ENCODE measurements at places on chromosomes 4 and X.

- H3K36me3 ChIP-seq: no peaks in the 10 kb centered on the region
- H3K4me3 ChIP-seq: no peak overlapping the region
Observed at GRCh38 chr4:170047771-170048354, 21.7 kb upstream of the MFAP3L start.

DNA sequence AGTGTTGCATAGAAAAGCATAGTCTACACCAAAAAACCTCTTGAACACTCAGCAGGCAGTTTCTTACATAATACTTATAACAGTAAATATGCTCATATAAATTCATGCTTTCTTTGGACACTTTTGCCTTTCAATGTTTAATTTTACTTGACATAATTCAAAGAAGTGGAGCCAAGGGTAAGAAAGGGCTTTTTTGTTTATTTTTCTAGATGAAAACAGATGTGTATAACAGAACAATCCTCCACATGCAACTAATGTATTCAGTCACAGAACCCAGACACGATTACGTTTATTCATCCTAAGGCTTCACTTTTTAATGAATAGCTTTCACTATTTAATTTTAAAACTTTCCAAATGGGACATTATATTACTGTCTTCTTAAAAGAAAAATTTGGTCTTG, 58.0 kb upstream of the PTPN13 start:
- H3K36me3 ChIP-seq: no peaks in the 10 kb centered on the region
- H3K27me3 ChIP-seq: no peaks in the 10 kb centered on the region
- DNase-seq: no peak
- no peaks in the 10 kb centered on the region for H3K4me1 ChIP-seq
- H3K27ac ChIP-seq: no peak overlapping the region

GRCh38 chr4:106266201-106266600, 49.8 kb downstream of the TBCK start:
- H3K36me3 ChIP-seq: no peaks in the 10 kb centered on the region
- no peak overlapping the region for H3K4me3 ChIP-seq
- H3K4me1 ChIP-seq: no peaks in the 10 kb centered on the region
- no peaks in the 10 kb centered on the region for H3K27me3 ChIP-seq
- DNase-seq: peak; percentile 68

DNA sequence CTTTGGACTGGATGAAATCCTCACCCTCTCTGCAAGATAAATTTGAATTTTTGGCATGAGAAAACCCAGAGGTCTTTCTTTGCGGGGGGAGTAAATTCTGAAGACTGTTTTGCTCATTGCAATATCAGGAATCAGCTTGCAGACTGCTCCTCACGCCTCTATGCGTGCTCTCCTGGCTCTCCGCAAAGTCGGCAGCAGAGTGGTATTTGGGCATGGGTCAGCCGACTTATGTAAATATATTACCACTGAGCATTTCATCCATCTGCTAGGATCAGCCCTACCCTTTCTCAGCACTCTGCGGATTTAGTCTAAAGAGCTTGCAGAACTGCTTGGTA, 288.0 kb downstream of the ASMT start:
- no peak overlapping the region for H3K27ac ChIP-seq
- no peaks in the 10 kb centered on the region for H3K36me3 ChIP-seq
- no peaks in the 10 kb centered on the region for H3K4me1 ChIP-seq
- H3K4me3 ChIP-seq: no peak overlapping the region

GRCh38 chr4:38273407-38273806, 313.2 kb downstream of the PTTG2 start:
- H3K4me3 ChIP-seq: no peak overlapping the region
- H3K36me3 ChIP-seq: no peaks in the 10 kb centered on the region
- H3K27ac ChIP-seq: no peak overlapping the region
- no peaks in the 10 kb centered on the region for H3K4me1 ChIP-seq

- no peaks in the 10 kb centered on the region for H3K27me3 ChIP-seq
- H3K36me3 ChIP-seq: peaks cover 14% of the 10 kb centered on the region
- H3K27ac ChIP-seq: peak overlapping the region; percentile 49
- peak; percentile 72 for DNase-seq
- H3K4me1 ChIP-seq: no peaks in the 10 kb centered on the region
Observed at GRCh38 chrX:54921427-54922021, 900 bp downstream of the TRO start.

DNA sequence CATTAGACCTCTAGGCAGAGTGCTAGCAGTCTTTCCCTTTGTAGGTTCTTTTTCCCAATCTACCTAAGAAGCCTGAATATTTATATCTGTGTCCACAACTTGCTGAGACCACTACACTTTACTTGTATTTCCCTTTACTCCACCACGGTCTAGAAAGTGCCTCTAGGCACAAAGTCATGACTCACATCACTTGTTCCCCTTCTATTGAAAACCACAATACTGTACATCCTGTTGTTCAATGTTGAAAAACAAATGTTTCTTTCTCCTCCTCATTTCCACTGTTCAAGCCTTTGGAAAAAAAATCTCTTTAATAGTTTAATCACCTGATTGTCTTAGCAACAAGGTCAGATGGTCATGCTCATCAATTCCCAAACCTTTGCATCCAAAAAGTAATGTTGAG, 326.7 kb downstream of the GUCY2F start:
- no peaks in the 10 kb centered on the region for H3K27me3 ChIP-seq
- H3K4me1 ChIP-seq: no peaks in the 10 kb centered on the region
- no peak overlapping the region for H3K27ac ChIP-seq
- H3K36me3 ChIP-seq: no peaks in the 10 kb centered on the region

DNA sequence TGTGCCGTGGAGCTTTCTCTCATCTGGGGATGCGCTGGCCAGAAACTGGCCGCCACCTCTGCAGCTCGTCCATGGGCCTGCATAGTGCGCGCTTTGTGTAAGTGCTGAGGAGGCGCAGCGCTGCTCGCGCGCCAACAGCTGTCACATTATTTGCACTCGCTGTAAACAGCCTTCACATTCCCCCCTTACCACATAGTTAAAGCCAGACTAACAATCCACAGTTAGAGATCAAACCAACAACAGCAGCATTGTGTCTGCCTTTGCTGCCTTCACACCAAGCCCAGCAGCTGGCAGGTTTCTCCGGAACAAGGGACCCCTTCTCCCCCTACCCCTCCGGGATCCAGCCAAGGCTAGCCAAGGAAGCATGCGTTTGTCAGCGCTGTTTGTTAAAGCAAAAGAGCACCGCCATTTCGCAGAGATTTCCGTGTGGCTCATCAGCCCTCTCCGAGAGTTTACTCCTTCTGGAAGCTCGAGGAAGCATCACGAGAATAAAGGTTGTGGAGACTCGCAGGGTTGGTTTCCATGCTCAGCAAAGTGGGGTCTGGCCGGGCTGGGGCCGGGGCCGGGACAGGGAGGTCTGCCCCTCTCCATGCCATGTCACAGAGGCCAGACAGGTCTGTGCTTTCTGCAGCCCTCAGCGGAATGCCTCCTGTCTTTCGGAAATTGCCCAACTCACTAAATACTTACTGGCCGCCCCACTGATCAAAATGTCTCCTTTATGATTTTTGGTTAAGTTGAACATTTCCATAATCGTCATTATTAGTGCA, 11.0 kb downstream of the BCOR start:
- no peaks in the 10 kb centered on the region for H3K36me3 ChIP-seq
- H3K4me3 ChIP-seq: no peak overlapping the region
- peaks cover 26% of the 10 kb centered on the region for H3K4me1 ChIP-seq
- peak overlapping the region; percentile 64 for H3K27ac ChIP-seq
- H3K27me3 ChIP-seq: no peaks in the 10 kb centered on the region

- H3K27ac ChIP-seq: no peak overlapping the region
- H3K4me3 ChIP-seq: no peak overlapping the region
- peak; percentile 64 for DNase-seq
- peaks cover 22% of the 10 kb centered on the region for H3K4me1 ChIP-seq
- no peaks in the 10 kb centered on the region for H3K27me3 ChIP-seq
- H3K36me3 ChIP-seq: no peaks in the 10 kb centered on the region
Observed at GRCh38 chr4:168562041-168562571, 65.3 kb downstream of the PALLD start.

Data from IMR-90 (cell line).